Stimulated activated naive CD4-positive, alpha-beta T cell (primary cell): ENCODE measurements at places on chromosomes 12 and 14.
A peak's percentile ranks its signal among the peaks of the same experiment; 100 is the strongest.

- DNase-seq, result no peak
These were observed 4.5 kb downstream of the FICD start for GRCh38 chr12:108519558-108519957.

- DNase-seq, result no peak
These were observed 784 bp downstream of the PSMA6 start for GRCh38 chr14:35292770-35293561.

DNA sequence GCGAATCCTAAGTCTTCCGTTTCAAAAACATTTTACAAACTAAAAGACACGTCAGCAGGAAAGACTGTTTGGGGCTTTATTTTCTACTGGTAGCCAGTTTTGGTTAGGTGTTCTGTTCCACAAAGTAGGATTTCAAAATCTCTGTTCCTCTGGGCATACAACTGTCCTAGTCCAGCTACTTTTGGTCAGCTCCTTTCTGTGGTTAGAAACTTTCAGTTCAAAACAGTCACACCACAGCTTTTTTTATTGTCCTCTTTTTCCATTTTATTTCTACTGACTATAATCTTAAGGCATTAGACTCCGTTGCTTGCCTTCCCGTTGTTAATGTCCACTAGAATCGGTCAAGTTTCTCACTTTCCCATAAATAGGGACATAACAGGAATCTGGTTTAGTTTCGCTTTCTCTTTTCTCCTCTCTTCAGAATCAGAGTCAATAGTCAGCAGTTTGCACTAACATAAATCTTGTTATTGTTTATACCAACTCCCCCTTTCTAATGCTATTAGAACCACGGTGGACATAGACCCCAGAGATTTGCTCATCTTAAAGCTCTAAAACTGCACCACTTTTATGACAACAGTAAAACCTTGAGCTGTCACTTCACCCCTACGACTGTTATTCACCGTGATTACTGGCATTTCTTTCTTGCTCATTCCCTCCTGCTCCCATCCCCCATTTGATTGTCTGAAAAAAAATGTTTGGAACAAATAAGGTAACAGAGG is 41.5 kb upstream of the NPAS3 start:
- DNase-seq, result no peak

- no peak for DNase-seq
These were observed 1.3 kb downstream of the FBXO33 start for GRCh38 chr14:39430762-39431415.

GRCh38 chr12:77388445-77389265 is 323.3 kb upstream of the E2F7 start:
- no peak for DNase-seq

- no peak for DNase-seq
These were observed 325.5 kb downstream of the DPF3 start for GRCh38 chr14:72568296-72568992.

DNA sequence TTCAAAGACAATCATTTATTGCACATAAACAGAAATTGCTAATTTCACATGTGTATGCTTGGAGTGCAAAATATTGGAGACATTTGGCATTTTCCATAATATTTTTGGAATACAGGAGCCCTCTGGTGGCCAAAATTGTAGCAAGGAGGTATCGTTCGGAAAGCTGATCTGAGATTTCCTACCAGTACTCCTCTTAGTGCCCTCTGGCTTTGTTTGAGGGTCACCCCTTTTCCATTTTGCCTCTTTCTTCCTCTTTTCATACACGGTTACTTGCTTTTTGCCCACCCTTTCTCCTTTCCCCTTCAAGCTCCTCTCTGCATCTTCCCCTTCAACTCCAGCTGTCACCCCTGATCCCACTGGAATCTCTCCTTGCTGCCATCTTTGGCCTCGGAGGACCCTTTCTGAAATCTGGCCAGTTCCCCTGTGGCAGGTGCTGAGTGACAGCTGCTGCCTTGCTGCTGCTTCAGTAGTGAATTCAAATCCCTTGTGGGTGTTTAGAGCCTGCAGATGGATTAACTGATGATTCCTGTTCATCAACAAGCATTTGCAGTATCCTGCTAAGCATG is 164.6 kb upstream of the PARP11 start:
- no peak for DNase-seq

GRCh38 chr14:71538288-71538687 is 393.9 kb upstream of the RGS6 start:
- DNase-seq, result no peak

- no peak for DNase-seq
These were observed 9.2 kb upstream of the CCDC196 start for GRCh38 chr14:66476964-66477363.

DNA sequence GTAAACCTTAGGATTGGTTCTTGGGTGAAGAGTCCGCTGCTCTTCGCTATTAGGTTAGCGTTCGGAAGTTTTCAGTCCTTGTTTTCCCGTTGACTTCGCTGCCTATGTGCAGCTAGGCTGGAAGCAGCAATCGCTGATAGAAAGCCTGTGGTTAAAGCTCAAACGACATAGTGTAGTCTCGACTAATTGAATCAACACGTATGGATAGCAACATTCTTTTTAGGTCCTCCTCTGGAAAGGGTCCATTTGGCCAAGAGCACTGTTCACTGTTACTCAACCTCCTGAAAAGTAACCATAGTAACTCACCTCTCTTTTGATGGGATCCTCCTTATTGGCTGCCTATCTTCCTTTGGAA is 355.5 kb downstream of the SNAPC1 start:
- DNase-seq, result no peak

GRCh38 chr12:110993434-110993833 is 73.1 kb upstream of the MYL2 start:
- no peak for DNase-seq

DNA sequence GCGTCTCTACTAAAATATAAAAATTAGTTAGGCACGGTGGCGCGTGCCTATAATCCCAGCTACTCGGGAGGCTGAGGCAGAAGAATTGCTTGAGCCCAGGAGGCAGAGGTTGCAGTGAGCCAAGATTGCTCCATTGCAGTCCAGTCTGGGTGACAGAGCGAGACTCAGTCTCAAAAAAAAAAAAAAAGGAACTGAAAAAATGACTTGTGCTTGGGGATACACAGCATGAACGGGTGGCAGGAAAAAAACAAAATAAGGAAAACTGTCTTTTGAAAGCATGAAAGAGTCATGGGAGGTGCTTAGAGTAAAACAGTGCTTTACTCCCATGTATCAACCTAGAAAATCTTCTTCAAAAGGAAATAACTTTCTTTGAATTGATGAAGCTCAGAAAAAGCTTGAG is 80.8 kb downstream of the TMTC1 start:
- DNase-seq, result no peak

GRCh38 chr12:7542046-7542445 is 38.5 kb upstream of the CD163 start:
- no peak for DNase-seq

DNA sequence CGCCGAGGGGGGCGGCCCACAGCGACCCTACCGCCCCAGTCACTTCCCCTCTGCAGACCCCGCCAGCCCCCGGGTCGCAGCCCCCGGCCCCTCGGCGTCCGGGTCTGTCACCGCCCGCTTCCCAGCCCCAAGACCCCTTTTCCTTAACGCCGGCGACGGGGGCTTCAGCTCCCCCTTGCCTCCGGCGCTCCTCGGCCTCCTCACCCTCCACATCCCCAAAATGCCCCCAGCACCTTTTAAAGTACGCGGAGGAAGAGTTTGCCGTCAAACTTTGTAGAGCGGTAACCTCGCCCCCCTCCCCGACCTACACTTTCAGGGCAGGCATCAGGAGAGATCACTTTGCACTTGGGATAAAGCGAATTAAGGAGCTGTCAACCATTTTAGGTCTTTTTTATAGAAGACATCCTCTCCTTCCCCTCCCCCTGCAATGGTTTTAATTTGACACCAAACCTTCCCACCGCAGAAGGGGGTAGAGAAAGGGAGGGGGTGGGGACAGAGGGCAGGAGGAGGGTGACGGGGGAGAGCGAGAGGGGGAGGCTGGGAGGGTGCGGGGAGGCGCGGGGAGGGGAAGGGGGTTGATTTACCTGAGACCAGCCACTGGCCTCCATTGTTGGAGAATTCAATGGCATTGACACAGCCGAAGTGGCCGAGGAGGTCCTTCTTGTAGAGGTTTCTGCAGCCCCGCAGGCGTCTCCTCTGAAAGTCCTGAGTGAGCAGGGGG is 578 bp downstream of the DCAF5 start:
- DNase-seq, result peak; percentile 53

DNA sequence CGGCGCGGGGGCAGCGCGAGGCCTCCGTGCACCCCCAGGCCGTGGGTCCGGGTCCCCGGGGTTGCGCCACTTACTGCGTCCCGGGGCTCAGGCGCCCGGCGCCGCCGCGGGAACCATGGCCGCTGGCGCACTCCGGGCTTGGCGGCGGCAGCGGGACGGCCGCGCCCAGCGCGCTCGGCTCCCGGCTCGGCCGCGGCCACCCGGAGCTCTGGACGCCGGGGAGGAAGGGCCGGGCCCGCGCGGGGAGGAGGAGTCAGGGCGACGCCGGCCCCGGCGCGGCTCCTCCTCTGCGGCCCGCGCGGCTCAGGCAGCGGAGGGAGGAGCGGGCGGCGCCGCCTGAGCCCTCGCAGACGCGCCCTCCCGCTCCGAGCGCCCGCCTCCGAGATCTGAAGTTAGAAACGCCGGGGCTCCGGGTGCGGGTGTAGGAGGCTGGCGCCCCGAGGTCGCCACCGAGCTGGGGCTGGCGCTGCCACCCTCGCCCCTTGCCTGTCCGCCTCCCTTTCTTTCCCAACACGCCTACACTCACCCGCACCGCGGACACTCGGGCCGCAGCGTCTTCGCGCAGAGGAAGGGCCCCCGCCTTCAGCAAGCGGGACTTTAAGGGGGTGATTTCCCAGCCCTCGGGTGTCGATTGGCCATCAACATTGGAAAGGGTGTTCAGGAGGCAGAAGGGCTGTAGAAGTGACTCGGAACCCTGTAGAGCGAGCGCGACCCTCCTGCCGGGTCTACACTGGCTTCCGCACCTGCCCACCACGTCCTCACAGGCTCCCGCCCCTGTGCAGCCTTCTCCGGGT is at the start of gene NIN:
NIN (minus strand) TSS at position 231 of the 794 bp plus-strand sequence. CDS start 9,106 bp downstream, outside the sequence.
- DNase-seq, result peak; percentile 69

- DNase-seq, result no peak
These were observed 2.1 kb upstream of the SLC15A4 start for GRCh38 chr12:128825835-128826234.

DNA sequence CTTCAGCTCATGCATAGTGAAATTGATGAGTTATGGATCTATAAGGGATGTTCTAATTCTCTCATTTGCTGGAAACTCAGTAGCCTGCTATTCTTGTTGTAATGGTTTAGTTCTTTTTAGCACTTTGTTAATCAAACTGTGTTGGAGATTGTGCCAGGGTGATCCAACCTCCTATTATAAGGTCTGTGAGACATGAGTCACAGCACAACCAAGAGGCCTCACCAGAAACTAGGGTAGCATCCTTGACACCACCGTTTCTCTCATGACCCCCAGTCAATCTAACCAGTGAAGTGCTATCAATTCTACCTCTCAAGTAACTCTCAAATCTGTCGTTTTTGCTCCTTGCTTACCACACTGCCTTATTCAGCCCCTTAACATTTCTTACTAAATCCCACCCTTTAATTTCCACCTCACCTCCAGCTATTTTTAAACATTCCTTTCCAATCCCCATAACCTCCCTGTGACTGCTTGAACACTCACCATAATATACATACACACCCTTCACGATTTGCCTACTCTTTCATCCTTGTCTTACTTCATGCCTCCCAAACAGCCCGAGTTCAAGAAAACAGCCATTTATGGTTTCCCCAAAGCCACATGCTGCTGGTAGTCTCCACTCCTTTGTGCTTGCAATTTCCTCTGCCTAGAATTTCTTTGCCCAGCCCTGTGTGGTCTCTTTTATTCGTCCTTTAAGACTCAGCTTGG is 53.9 kb upstream of the NUDT4 start:
- no peak for DNase-seq

DNA sequence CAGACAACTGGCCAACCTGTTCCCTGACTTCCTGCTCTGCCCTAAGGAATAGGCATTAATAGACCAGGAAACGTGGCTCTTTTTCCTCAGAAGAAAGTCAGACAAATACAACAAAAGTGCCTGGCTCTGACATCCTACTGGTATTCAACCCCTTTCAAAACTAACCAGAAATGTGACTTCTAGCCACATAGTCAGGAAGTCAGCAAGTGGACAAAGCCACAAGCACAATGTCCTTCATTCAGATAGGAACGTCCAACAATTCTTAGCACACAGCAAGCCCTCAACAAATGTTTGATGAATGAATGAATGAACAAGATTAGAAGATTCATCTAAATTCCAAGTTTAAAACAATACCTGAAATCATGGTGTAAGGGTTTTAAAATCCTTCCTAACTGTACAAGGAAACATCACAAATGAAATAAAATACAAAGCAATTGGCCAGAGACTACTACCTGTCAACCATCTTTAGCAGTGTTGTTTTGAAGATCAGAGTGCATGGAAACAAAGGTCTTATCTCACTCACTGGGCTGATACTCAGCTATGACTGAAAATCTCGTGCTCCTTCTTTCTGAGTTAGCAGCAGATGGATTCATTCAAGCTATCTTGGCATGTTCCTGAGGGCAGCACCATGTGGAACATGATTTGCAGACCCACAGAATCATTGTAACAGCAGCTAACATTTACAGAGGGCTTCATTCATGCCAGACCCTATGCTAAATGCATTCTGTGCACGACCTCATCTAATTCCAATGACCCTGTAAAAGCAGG is 16.5 kb downstream of the APPL2 start:
- no peak for DNase-seq

GRCh38 chr14:80215081-80215480 is 3.8 kb upstream of the DIO2 start:
- no peak for DNase-seq

DNA sequence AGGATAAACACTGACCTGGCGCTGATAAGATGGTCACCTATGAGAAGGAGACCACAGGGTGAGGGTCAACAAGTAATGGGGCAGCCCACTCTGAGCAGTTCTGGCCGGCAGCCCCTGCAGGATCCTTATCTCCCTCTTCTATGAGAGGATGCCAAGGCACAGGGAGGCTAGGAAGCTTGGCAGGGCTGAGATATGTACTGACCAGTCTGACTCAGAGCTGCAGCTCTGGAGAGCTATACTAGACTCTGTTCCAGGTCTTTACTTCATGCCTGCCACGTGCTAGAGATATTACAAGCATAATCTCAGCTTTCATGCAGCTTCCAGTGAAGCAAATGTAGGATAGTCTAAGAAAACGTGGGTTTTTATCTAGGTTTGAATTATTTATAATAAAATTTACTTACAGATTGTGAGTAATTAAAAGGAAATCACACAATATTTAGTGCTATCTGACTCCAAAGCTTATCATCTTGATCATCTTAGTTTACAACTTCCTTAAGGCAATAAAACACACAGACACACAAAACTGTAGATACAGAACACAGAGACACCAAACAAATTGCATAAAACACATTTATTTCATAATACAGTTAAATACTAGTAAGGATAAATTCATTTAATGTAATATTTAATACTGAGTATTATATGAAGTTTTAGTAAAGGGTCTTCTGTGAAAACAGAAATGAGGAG is 32.3 kb downstream of the GIT2 start:
- no peak for DNase-seq
